ENCODE measurements at places on chromosomes 7 and 10.

DNA sequence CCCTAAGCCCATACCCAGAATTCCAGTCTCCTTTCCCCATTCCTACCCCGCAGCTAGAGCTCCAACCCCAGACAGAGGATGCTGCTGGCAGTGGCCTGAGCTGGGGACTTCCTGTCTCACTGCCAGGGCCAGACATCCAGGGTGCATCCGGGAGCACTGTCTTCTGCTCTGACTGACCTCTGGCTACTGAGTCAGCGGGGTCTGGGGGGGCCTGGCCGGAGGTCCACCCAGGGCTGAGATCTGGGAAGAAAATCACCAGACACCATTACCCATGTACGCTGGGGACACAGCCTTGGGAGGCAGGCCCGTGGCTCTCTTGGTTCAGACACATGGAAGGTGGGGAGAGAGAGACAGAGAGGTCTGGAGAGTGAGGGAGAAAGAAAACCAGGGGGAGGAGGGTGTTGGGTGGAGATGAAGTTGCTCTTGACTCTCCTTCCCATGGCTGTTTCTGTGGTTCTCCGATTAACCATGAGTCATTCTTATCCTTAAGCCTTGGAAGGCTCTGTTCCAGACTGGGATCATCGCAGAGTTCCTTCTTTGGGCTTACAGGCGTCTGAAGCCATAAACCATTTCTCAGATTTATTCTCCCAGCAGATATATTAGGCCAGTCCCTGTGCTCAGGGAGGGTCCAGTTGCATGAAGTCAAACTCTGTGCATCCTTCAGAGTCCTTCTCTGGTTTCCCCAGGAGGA lies 23.6 kb downstream of the TSPAN15 start:
- no peak for DNase-seq

- no peak for DNase-seq
These were observed 220.4 kb downstream of the TMEM178B start for GRCh38 chr7:141294143-141294829.

- DNase-seq, result no peak
These were observed 127.2 kb downstream of the CELF2 start for GRCh38 chr10:11144626-11145494.

DNA sequence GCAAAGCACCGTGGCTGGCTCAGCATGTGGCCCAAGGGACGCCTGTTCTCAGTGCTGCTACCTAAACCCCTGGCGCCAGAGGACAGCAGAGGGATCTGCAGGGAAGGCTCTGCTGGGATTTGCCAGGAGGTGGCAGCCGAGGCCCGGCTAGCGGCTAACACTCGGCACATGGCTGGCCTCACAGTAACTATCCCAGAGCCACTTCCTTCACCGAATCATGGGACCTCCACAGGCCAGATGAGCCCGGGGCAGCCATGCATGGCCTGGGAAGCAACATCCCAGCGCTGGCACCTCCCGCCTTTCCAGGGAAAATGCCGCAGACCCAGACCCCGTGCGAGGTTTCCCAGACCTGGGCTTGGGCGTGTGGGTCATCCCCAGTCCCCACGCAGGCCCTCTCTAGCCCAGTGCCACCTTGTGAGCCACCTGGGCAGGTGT lies 36.4 kb downstream of the DPYSL4 start:
- DNase-seq, result peak; percentile 71

GRCh38 chr10:58758321-58758720 lies 245.6 kb downstream of the BICC1 start:
- DNase-seq, result no peak

GRCh38 chr10:43204943-43205671 lies 61.8 kb downstream of the RASGEF1A start:
- peak; percentile 64 for DNase-seq

GRCh38 chr10:79938728-79939406 lies 10.0 kb downstream of the SFTPD start:
- DNase-seq, result peak; percentile 30

DNA sequence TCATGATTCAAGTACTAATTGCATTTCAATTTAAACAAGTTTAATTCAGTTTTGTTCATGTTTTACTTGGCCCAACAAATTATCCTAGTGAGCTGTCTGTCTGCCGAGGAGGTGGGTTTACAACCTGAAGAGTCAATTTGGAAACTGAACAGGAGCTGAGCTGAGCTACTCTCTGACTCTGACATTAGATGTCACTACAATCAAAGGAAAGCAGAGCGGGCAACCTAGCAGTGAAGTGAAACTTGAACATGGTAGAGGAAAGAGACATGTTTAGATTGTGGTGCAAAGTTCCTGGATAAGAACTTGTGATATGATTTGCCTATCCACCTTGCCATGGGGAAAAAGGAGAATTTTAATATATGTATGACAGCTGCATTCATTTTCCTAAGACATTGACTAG lies 9.6 kb upstream of the AGR3 start:
- DNase-seq, result peak; percentile 7

GRCh38 chr7:44373418-44373740 lies 48.0 kb upstream of the CAMK2B start:
- no peak for DNase-seq

- DNase-seq, result no peak
These were observed 29.4 kb downstream of the WDFY4 start for GRCh38 chr10:48714088-48714487.

DNA sequence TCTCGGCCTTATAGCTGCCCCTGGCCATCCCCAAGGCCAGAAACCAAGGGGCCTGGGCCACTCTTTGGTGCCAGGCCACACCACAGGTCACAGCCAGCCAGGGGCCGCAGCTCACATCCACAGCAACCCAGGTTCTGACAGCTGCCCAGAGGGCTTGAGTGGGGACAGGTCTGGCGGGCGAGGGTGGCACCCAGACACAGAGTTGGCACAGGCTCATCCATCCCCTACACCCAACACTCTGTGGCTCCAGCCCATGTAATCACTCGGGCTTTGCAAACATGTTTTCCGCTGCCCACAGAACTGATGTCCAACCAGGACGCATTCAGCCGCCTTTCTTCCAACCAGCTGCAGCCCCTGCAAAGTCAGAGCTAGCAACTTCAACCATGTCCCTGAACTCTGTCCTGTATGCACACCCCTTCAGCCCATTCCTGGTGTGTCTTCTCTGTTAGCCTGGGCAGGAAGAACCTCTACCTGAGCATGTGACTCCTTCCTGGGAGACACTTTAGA lies 57.7 kb upstream of the PPP2R2D start:
- no peak for DNase-seq

DNA sequence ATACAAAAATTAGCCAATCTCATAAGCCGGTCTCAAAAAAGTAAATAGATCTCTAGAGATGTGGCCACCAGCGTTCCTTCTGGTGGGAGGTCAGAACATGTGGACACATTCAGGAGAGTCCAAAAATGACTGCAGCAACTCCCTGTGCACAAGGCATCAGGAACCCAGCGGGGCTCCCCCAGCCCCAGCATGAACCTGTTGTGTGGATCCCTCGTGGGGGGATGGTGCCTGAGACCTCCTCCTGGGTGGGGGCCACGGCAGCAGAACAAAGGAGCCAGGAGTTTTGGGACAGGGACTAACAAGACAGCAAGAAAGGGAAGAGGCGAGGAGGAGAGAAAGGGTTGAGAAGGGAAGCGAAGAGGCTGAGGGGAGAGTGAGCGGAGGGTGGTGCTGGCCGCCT lies 121.8 kb downstream of the WDR37 start:
- DNase-seq, result no peak

DNA sequence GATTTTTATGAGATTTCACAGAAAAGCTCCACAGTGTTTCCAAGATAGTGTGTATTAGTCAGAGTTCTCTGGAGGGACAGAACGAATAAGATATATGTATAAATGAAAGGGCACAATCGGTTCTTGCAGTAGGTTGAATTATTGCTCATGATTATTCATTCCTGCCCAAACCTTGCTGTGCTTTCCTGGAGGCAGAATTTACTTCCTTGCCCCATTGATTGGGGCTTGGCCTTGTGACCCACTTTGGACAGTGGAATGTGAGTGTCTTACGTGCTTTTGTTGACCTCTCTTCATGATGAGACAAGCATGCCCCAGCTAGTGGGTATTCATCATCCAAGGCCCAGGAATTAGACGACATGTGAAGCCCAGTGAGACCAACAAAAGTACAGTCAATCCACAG lies 53.0 kb upstream of the ABCB5 start:
- no peak for DNase-seq

DNA sequence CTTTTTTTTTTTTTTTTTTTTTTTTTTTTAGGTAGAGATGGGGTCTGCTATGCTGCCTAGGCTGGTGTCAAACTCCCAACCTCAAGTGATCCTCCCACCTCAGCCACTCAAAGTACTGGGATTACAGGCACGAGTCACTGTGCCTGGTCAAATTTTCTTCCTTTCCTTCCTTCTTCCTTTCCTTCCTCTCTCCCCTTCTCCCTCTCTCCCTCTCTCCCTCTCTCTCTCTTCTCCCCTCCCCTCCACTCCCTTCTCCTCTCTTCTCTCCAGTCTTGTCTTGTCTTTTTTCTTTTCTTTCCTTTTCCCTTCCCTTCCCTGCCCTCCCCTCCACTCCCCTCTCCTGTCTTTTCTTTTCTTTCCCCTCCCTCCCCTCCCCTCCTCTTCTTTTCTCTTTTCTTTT lies 7.2 kb upstream of the MLXIPL start:
- DNase-seq, result no peak

DNA sequence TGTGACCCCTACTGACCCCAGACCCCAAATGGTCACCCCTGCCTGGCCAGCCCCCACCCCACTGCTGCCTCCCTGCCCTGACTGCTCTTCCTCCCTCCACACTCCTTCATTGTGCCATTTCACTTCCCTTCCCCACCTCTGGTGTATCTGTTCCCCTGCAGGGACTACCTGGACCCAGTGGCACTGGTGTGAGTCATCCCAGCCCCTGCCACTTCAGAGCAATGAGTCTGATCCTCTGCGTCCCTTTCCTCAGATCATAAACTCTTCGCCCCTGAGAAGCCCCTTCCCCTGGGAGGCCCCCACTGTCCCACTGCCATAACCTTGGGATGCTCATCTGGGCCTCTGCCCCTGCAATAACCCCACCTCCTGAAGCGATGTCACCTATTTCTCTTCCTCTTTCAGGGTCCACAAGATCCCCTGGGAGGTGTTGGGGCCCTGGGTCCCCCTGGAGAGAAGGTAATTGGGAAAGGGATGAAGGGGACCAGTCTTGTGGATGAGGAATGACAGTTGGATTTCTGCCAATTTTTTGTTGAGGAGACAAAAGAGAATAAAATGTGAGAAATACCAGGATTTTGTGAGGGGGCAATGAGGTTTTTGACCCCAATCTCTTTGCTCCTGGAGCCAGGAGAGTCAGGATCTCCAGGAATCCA lies 19.1 kb upstream of the VOPP1 start:
- DNase-seq, result no peak

DNA sequence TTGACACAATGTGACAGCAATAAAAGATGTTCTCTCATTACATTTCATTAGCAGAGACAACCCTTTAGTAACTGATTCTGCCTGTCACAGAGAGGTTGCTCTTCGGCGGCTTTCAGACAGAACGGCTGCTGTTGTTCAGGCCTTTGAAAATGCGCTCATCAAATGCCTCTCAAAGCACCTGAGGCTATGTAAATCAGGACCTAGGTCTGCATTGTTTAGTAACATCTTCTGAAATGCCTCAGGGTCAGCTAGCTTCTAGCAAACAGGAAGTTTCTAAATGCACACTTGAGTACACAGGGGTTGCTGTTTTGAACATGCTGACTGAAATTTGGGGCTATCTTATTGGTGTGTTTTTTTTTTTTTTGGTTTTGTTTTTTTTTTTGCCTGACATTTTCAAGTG lies 143.3 kb upstream of the DKK1 start:
- no peak for DNase-seq

GRCh38 chr7:111388912-111389311 lies 173.4 kb downstream of the IMMP2L start:
- DNase-seq, result no peak

Data from activated naive CD8-positive, alpha-beta T cell treated with anti-CD3 and anti-CD28 coated beads, Interleukin-2, amount 50 U/mL, for 24 hours (primary cell).